ENCODE measurements at places on chromosomes 2 and 18. TPM values are rescaled to one million over a fixed set of nuclear protein-coding genes. Genes with fewer than 3 reads are reported as not detected.

DNA sequence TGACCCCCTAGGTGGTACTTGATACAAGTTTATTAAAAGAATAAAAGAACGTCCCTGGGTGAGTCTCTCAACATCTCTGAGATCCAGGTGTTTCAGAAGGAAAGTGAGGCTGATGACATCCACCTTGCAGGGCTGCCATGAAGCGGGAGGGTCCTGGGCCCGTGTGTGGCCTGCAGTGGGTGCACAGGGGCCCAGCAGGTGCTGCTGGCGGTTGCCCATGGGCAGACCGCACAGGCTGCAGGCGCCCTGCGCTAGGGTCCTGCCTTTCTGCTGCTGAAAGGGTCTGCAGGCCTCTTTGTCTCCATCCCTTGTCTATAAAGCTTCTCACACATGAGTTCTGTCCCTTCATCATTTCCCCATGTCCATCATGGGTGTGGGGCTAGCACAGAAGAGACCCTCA is 247.0 kb downstream of the TFCP2L1 start:
- DNase-seq = no peak

DNA sequence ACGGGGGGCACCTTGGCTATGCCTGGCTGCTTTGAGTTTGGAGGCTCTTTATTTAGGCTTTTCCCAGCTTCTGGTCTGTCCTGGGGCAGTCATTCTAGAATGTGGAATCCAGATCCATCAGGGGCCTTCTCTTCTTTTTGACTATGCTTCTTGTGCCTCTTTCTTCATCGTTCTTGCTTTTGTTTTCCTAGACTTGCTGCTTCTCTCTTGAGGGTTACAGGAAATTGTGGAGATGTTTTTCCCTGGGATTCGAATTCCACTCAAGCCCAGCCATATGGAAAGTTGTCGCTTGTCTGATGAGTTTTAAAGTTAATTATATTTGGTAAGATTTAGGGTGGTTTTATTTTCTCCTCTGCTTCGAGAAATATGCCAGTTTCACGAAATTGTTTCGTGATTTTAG is 2.4 kb downstream of the GLI2 start:
- no peak for DNase-seq

DNA sequence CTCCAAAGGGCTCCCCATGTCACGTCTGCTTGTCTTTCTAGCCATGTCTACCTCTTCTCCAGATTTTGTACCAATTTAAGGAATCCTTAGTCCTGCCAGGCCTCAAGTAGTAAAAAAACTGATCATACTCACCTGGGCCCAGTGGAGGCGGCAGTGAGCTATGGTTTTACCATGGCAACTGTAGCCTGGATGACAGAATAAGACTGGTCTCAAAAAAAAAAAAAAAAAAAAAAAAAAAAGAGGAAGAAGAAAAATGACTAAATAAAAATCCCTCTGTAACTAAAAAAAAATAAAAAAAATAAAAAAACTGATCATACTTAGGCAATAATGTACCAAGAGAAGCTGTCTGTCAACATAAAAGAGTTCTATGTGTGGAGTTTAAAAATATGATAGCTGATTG is 221.6 kb downstream of the NR4A2 start:
- DNase-seq = peak; percentile 4

- DNase-seq = no peak
Observed at GRCh38 chr18:40017021-40017420, 1938.0 kb upstream of the PIK3C3 start.

- DNase-seq = no peak
Observed at GRCh38 chr2:16691261-16691660, 25.6 kb upstream of the CYRIA start.

DNA sequence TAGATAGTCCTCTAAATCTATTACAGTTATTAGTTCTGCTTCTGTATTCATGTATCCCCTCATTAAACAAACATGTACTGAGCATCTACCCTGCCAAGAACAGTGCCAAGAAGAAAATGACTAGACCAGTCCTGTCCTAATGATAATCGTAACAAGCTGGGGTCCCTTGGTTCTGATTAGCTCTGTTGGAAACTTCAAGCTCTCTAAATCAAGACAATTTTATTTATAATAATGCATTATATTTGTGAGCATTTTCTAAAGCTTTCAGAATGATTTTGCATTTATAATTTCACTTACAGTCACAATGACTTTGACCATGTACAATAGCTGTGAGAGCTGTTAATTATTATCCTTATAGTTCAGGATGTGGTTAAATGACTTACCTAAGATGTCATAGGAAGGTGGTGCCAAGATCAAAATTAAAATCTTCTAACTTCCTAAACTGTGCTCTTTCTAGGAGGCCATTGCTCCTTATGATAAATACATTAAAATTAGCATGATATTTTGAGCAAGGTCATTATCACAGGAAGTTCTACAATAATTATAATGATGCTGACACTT is 336.5 kb upstream of the SLC39A10 start:
- peak; percentile 56 for DNase-seq

GRCh38 chr18:11946756-11947155 is 34.6 kb upstream of the IMPA2 start:
- no peak for DNase-seq

MAP3K2 gene
- total RNA-seq = 15.7 TPM

SLC66A2 gene
- 18.0 TPM for total RNA-seq

GULP1 gene
- 144 TPM for total RNA-seq

CEP68 gene
- 9.6 TPM for total RNA-seq

PDE1A gene
- not detected for total RNA-seq

ACADL gene
- not detected for total RNA-seq

KHK gene
- total RNA-seq = 3.2 TPM

PAIP2B gene
- 0.54 TPM for total RNA-seq

LDLRAD4 gene
- not detected for total RNA-seq

Data from Caki2 (cell line).